ENCODE measurements at places on chromosomes 12 and 14. TPM values are rescaled to one million over a fixed set of nuclear protein-coding genes. Genes with fewer than 3 reads are reported as not detected.

DNA sequence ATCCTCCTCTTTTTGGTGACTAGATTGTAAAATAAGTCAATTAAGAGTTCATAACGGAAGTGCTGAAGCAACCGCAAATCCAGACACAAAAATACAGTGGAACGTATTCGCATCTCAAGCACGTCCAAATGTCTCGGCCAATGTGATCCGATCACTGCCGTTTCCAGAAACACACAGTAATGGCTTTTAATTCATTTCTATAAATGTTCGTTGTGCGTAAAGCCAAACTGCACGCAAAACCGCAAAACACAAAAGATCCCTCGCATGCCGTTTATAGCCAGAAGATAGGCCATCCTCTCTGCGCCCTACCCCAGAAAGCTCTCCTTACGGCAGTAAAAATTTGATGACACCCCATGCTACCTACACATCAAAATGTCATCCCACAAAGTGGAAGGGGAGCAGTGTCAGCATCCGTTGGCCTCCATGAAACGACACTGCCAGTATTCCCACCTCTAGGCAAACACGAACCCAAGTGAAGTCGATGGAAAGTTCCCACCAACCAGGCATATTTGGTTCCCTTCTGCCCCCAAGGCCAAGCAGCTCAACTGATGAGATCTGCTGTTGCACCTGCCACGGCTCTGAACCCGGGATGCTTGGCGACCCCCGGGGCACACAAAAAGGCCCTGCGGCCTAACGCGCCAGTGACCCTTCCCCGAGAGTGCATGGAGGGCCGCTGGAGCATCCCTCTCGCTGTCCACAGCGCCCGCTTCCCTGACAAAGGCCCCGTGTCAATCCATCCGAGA, 1.4 kb downstream of the HECTD4 start:
- peak overlapping the region; percentile 58 for H3K27ac ChIP-seq
- H3K4me1 ChIP-seq, result peaks cover 11% of the 10 kb centered on the region
- H3K4me3 ChIP-seq, result peak overlapping the region; percentile 90
- DNase-seq, result peak; percentile 77
- no peaks in the 10 kb centered on the region for H3K27me3 ChIP-seq
- no peaks in the 10 kb centered on the region for H3K36me3 ChIP-seq

The CEP170B gene
- 17.1 TPM for total RNA-seq

GRCh38 chr12:89539426-89540223, 13.8 kb upstream of the POC1B start:
- H3K4me1 ChIP-seq, result peaks cover 12% of the 10 kb centered on the region
- no peak overlapping the region for H3K27ac ChIP-seq
- no peak for DNase-seq
- H3K36me3 ChIP-seq, result no peaks in the 10 kb centered on the region
- H3K4me3 ChIP-seq, result no peak overlapping the region

The CLEC2B gene
- total RNA-seq, result 11.5 TPM

DNA sequence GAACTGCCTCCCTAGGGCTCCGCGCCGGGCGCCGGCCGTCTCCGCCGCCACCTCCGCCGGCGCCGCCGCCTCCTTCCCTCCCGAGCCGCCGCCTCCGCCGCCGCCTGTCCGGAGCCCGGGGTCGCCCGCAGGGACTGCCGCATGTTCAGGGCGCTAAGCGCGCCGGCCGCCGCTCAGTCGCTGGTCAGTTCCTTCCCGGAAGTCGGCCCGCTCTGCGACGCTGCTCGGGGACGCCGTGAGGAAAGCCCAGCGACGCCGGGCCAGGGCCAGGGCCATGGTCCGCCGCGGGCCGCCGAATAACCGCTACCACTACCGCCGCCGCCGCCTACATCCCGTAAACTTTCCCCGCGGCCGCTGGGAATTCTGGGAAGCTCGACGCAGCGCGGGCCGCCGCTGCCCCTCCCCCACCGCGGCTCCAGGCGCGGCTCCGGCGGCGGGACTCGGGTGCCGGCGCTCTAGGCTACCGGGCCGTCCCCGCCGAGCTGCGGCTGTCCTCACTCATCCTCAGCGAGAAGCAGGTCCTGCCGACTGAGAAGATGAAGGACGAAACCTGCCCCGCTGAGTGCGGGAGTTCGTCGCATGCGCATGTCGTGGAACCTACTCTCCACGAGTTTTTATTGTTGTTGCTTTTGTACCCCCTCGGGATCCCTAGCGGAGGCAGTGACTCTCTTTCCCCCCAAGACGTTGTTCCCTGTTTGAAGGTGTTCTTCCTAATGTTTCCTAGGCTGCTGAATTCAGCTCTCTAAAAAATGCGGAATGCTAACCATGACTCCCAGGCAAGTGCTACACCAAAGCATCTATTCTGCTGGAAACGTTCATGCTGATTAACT, at the start of gene SAV1:
SAV1 (minus strand) TSS at position 311 of the 830 bp plus-strand sequence. CDS start 339 bp downstream, outside the sequence.
- H3K27me3 ChIP-seq, result no peaks in the 10 kb centered on the region
- H3K27ac ChIP-seq, result peak within 1 kb of the TSS; percentile 87
- peak; percentile 93 for DNase-seq
- H3K4me1 ChIP-seq, result no peaks in the 10 kb centered on the region
- H3K36me3 ChIP-seq, result peaks cover 8% of the 10 kb centered on the region
- peak within 1 kb of the TSS; percentile 86 for H3K4me3 ChIP-seq

- no peaks in the 10 kb centered on the region for H3K27me3 ChIP-seq
- peak; percentile 52 for DNase-seq
- no peak overlapping the region for H3K27ac ChIP-seq
- H3K4me3 ChIP-seq, result no peak overlapping the region
- no peaks in the 10 kb centered on the region for H3K4me1 ChIP-seq
Observed at GRCh38 chr14:105142651-105143450, 25.7 kb downstream of the JAG2 start.
